ENCODE measurements at places on chromosomes 5 and 9.

DNA sequence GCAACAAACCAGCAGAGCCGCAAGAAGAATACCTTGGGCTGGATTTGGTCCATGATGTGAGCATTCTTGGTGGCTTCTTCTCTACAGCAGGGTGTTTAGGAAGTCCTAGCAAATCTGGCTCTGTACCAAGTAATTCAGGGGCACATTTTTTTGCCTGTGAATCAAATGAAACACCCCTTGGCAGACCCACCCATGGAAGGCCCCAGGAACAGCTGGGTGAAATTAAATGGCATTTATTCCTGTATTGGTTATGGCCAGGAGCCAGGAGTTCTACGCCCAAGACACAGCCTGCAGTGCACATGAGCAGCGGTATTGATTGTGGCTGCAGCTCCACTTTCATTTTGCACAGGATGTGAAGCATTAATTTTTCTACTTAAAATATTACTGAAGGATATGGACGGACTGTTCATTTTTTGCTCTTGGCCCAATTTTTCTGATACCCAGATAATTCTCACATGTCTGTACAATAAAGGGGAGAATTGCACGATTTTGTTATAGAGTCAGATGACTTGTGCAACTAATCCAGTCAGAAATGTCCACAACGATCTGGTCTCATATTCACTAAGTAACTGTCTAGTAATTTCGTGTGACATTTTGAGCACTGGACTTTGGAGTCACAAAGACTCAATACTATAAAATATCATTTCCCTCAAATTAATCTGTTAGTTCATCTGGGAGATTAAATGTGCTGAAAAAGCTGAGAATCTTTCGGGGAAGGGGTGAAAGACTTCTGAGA lies 120.7 kb upstream of the APC start:
- DNase-seq: no peak

GRCh38 chr5:72487177-72487576 lies 20.0 kb downstream of the ZNF366 start:
- DNase-seq: no peak

DNA sequence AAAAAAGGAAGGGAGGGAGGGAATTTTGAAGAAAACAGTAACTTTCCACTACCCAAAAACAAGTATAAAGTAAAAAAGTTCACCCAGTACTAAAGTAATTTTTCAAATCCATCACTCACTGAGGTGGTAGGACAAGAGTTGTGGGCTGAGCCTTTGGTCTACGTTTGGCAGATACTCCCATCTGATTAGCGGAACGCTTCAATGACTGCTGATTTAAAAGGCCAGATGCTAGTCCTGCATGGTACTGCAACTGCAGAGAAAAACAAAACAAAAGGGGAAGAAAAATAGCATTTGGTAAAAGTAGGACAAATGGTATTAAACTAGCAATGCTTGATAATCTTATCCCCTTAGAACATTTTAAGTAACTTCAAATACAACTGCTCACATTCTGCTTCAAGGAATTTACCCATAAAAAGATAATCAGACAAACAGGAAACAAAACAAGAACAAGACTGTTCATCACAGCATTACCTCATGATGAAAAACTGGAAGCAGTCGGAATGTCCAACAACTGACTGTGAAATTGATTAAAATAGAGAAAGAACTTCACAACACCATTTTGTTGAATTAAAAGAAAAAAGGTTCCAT lies 65.4 kb downstream of the MED27 start:
- DNase-seq: no peak

- no peak for DNase-seq
These were observed 1.3 kb upstream of the DND1 start for GRCh38 chr5:140674629-140675028.

GRCh38 chr9:2559192-2560152 lies 62.1 kb upstream of the VLDLR start:
- peak; percentile 95 for DNase-seq

DNA sequence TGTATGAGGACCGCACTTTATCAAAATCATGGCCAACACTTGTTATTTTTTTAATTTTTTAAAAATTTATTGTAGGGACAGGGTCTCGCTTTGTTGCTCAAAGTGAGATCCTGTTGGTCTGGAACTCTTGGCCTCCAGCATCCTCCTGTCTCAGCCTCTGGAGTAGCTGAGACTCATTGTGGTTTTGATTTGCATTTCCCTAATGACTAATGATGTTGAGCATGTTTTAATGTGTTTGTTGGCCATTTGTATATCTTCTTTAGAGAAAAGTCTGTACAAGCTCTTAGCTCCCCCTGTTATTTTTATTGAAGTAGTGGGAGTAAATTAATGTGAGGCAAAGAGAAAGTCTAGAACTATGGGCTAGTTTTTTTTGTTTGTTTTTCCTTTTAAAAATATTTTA lies 1.6 kb upstream of the RPS6 start:
- DNase-seq: no peak

- DNase-seq: no peak
These were observed 13.8 kb upstream of the TMEM245 start for GRCh38 chr9:109133533-109133932.

GRCh38 chr5:148998174-148998797 lies 64.6 kb downstream of the SH3TC2 start:
- no peak for DNase-seq

- no peak for DNase-seq
These were observed 55.8 kb downstream of the NSG2 start for GRCh38 chr5:174101195-174101730.

DNA sequence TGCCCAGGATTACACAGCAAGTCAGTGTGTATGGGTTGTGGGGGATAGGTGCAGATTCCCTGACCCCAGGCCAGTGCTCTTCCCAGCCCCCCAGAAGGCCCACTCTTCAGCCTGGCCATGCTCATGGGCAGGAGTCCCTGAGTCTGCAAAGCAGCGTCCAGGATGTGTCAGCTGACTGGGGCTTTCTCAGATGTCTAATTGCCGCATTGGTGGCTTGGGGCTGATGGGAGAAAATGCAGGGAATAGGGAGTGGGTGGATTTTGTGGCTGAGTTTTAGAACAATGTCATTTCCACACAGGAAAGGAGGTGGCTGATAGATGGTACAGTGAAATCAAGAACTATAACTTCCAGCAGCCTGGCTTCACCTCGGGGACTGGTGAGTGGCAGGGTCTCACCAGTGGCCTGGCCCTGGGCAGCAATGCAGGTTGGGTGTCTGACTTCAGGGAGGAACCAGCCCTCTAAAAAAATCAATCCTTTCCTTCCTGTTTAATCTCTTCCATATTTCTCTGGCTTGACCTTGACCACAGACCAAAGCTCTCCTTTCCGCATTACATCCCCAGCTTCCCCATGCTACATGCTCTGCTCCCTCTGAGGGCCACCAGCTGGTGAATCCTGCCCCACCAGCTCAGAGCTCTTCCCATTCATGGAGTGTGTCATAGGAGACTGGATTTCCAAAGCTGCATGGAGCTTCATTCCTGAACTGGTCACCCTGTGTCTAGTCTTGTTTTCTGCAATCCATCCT lies 14.2 kb downstream of the GLIPR2 start:
- no peak for DNase-seq

- no peak for DNase-seq
These were observed 278.2 kb downstream of the CSNK1G3 start for GRCh38 chr5:123790226-123790625.

DNA sequence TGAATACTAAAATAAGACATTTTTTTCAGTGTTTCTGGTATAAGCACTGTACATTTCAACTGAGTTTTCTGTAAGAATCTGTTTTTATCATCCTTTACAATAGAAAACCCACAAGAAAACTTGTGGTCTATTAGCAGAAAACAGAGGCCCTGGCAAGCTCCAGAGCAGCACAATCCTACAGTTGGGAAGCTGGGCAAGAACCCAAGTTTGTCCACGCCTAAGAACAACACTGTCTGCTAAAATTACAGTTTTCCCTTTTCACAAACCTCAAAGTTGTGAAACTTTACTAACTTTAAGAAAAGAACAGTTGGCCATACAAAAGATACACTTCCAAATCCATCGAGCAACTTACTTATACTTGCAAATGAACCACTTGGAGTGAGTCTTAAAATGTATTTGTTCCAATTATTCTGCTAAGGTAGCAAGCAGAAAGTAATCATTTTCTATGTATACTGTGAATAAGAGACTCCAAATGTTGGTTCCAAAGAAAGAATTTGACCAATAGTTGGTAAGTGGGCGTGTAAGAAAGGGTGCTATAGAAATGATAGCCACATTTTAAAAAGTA lies 982.0 kb upstream of the ARRDC3 start:
- DNase-seq: no peak

DNA sequence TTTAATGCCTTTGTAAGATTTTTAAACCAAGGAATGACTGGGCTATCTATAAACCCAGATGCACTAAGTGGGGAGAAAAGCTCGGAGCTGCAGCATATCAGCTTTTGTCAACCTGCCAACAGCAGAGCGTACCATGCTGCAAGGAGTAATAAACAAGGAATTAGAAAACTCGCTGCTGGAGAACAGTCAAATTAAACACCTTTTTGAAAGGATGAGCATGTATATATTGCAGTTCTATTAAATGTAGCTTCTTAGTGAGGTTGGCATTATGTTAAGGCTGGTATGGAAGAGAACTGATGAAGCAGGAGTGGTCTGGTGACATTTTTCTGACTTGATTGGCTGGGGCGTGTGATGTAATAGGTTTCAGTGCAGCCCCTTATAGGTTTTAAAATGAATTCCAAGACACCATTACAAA lies 74.7 kb downstream of the PIK3R1 start:
- peak; percentile 60 for DNase-seq

GRCh38 chr5:151007430-151008209 lies 12.8 kb upstream of the GPX3 start:
- DNase-seq: no peak

DNA sequence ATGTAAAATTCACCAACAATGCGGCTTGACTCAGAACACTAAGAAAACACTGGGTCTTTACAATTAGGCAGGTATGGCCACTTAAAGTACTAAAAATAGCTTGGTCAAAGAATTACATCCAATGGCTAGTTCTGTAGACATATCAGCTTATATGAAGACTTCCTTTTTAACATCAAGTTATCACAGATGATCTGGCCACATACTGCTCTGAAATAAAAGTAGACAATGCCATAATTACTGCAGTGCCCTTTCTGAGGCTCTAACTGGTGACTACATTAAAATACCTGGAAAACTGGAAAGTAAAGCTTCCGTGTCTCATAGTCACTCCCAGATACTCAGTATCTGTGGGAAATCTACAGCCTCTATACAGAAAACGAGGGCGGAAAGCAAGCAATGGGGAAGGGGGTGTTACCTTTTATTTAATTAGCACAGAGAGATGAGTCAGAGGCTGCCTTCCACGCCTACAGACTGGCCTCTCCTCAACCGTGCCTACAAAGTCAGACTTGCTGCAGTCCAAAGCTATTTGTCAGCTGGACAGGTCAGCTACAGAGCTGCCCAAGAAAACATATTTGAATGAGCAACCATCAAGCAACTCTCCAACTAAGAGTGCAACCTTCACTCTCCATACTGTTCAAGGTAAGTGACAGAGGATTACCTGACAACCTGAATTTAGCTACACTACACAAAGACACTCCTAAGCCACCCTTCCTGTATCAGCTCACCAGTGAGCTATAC lies 8.7 kb downstream of the SERINC5 start:
- peak; percentile 64 for DNase-seq

DNA sequence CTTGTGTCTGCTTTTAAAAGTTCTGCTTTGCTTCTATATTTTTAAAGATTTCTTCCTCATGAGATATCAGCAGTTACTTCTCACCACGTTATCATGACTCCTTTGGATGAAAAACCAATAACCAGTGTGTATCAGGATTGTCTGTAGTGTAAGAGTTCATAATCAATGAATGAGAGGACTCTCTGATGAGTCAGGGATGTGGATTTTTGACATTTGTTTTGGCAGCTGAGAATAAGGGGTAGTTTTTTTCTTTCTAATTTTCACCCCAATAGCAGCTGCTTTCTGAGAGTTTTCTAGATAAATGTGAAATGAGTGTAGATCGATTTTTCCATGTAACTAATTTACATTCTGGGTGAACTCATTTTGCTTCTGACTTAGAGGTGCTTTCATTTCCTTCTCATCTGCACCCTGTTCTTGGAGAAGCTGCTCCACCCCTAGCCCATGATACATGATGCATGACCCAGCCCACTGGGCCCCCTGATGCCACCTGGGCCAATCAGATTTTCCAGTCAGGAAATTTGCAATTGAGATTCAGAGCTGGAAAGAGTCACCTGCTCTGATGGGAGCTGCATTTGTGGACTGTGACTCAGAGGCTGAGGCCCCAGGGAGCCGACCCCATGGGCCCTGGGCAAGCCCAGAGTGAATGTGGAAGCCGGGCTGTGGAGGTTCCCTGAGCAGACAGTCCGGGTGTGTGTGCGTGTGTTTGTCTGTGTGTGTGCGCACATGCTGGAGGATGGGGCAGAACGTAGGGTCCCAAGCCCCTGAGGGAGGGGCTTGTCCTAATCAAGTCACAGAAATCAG lies 159.3 kb downstream of the RGS3 start:
- DNase-seq: no peak

DNA sequence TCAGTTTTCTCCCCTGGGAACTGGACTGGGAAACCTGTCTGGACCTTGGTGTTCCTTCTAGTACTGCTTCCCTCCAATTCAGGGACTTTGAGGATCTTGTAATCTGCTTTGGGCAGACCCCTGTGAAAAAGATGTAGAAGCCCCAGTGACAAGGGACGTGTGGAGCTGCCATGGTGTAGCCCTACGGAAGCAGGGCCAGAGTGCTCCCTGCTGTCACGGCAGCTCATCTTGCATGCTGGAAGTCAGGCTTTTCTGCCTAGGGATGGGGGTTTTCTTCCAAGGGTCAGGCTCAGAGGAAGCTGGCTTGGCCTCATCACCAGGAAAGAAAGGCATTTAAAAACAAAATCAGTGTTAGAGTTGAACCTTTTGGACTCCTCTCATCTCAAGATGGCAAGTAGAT lies 86.4 kb downstream of the AMBP start:
- DNase-seq: no peak

DNA sequence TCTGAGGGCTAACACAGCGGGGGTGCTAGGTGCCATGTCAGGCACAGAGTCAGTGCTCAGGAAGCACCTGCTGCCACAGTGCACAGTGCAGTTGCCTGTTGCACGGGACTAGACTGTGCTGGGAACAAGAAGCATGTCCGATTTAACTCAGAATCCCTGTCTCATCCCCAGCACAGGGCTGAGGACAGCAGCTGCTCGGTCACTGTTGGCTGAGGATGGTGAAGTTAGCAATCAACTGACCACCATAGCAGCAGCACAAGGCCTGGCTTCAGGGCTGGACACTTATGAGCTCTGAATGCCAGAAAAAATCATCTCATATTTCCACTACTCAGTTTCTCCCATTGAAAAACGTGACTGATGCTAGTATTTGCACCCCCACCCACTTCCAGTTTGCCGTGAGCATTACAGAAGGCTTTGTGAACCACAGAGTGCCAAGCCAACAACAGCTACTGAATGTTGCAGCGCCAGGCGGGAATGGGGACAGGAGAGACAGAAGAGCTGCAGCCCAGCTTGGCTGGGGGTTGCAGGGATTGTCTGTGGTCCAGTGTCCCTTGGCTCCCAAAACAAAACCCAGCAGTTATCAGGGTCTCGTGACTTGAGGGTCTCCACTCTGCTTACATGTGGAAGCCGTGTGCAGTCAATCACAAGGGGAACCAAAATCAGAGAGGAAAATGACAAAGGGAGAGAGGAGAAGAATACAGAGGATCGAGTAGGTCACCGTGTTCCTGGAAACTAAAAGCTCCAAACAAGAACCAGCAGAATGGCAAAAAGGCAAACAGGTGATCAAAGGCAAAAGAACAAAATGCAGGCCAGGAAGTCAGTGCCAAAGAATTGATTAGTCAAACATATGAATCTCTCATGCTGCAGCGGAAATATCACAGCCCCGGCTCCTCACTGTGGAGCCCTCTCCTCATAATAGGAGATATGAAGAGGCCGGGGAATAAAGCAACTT lies 155.6 kb downstream of the CRB2 start:
- no peak for DNase-seq
